Stimulated activated CD8-positive, alpha-beta memory T cell treated with anti-CD3 and anti-CD28 coated beads, Interleukin-7, amount 100 ng/mL, for 24 hours (primary cell): ENCODE measurements at places on chromosomes 6 and 20.

DNA sequence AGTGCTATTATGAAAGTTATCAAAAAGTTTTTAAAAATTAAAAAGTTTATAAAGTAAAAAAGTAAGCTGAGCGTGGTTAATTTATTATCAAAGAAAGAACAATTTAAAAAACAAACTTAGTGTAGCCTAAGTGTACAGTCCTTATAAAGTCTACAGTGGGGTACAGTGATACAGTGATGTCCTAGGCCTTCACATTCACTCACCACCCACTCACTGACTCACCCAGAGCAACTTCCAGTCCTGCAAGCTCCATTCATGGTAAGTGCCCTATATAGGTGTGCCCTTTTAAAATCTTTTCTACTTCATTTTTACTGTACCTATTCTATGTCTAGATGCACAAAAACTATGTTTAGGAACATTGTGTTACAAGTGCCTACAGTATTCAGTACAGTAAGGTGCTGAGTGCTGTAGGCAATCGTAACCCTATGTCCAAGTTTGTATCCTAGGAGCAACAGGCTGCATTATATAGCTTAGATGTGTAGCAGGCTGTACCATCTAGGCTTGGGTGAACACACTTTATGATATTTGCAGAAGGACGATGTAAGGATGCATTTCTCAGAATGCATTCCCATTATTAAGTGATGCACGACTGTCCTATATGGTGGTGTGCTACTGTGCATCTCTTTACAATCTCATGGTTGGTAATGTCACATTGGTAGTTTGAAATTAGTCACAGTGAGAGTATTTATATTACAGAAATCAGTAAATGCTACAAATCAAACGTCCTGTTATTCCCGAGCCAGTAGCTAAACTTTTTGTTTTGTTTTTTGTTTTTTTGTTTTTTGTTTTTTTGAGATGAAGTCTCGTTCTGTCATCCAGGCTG is 158.3 kb downstream of the GMPR start:
- no peak for DNase-seq

DNA sequence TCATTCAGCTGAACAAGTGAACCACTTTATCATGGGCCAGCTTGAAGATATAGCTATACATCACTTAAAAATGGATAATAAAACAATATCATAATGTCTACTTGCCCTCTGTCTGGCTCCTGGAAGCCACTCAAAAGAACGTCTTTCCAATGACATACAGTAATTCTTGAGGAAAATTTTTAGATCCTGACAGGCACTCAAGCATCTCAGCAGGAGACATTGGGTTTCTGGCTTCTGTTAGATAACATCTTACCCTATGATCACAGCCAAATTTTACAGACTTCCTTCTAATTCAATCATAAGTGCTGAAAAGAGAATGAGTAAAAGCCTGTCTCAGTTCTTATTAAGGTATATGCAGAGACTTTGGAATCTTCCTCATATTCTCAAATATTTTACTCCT is 330 bp downstream of the CGA start:
- DNase-seq, result no peak

DNA sequence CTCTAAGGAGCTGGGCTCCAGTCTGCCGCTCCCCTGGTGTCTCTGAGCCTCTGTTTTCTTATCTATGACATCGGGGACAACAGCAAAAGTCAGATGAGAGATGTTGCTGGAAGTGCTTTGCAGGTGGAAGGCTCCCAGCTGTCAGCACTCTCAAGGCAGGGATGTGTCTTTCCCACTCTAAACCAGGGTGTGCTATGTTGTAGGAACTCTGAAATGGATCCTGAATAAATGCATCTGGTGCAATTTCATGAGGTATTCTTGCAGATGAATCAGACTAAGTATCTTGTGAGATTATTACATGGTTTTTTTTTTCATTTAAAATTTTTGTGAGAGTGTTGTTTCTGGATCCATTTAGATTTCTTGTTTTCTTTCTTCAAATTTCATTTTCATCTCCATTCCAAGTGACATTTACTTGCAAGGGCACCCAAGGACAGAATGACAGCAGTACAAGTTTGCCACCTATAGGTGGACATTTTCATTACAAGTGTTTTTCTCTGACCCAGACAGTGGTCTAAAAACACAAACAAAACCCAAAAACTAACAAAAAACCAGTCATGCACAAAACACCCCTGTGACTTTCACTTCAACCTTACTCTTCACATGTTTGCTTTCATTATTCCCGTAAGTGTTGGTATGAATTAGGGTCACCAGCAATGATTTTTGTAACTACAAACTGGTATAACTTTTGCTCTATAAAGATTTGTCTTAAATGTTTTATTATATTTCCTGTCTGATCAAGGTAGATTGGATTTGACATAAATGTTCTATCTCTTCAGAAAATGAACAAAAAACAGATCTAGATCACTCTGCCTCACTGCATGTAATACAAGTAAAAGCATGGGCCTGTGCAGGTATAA is 14.7 kb upstream of the SIM1 start:
- DNase-seq, result no peak

GRCh38 chr6:165321555-165322145 is 12.2 kb upstream of the C6orf118 start:
- DNase-seq, result no peak

- DNase-seq, result no peak
Observed at GRCh38 chr6:16227605-16228004, 10.8 kb upstream of the GMPR start.

DNA sequence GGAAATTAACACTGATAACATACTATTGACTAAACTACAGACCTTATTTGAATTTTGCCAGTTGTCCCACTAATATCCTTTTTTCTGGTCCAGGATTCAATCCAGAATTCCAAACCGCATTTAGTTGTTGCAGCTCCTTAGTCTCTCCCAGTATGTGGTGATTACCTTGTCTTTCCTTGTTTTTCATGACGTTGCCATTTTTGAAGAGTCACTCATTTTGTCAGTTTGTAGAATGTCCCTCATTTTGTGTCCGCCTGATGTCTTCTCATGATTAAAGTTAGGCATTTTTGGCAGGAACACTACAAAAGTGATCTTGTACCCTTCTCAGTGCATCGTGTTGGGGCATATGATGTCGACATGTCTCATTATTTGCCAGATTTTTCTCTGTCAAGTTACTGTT is 33.1 kb downstream of the DTD1 start:
- no peak for DNase-seq

- no peak for DNase-seq
Observed at GRCh38 chr6:90040931-90041330, 146.7 kb downstream of the GJA10 start.

DNA sequence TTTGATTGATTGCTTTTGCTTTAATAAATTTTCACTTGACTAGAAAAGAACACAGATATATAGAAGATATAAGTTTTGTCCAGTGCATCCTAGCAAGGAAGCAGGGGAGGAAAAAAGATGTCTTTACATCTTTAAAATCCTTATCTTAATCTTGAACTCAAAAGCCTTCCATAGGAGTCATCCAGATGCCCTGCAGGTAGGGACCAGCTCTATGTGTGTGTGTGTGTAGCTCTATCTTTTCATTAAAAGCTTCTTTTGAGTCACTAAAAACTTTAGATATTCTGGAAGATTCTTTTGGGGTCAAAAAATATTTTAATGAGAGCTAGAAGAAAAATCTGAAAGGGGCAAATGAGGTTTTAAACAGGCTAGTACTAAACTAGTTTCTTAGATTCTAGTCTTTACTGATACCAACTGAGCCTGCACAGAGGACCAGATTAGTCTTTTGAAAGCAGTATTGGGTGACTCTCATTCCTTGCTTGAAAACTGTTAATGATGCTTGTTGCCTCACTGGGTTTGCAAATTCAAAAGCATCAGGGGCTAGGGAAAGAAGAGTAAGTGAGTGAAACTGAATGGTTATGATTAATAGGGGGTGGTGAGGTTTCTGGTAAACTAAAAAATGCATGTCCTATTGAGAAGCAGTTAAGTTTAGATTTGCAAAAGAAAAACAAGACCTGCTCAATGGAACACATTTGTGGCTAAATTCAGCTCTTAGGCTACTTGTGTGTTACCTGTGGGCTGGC is 40.6 kb upstream of the JAG1 start:
- DNase-seq, result no peak

GRCh38 chr6:35177596-35177995 is 36.2 kb upstream of the SCUBE3 start:
- DNase-seq, result no peak

GRCh38 chr20:25318471-25319240 is 70.8 kb downstream of the PYGB start:
- no peak for DNase-seq

DNA sequence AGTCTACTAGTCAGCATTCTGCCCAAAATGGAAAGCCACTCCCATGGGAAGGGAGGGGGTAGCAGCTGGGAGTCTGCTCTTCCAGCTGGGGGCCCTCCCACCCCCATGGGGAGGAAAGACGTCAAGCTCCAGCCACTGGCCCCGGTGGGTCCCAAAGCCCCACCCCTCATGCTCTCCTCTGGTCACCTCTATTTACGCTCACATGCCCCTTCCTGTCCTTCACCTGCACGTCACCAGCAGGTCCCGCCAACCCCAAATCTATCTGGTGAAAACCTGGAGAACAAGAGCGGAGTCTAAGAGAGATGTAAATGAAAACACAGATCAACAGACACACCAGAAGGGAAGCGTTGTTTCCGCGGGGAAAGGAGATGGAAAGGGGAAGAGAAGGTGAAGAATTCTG is 30.0 kb upstream of the ZBP1 start:
- no peak for DNase-seq

DNA sequence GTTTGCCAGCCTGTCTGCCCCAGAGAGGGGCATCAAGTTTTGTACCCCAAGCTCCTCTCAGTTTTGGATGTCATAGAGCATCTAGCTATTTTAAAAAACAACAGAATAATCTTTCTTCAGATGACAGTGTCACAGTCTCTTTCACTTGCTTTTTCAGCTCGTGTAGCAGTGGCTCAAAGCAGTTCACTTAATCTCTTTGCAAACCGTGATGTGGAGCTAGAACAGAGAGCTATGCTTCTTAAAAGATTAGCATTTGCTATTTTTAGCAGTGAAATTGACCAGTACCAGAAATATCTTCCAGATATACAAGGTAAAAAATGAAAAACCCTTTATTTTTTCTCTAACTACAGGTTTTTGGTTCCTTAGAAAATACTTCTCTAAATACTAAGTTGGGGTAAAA is 37.3 kb downstream of the PGM3 start:
- no peak for DNase-seq

DNA sequence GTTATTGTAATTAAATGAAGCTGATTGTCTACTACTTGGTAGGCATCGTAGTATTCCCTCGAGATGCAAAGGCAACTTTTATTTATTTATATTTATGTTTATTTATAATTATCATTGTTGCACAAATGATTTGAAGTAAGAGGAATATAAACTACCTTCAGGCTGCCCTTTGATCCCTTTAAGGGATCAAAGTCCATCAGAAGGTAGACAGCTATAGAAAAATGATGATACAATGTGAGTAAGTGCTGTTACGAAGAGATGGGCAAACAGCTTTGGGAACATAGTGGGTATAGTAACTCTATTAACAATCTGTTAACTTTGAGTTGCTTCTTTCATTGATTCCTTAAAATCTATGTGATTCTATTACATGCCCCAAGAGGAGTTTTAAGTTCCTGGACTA is 512.8 kb upstream of the CITED2 start:
- DNase-seq, result no peak

DNA sequence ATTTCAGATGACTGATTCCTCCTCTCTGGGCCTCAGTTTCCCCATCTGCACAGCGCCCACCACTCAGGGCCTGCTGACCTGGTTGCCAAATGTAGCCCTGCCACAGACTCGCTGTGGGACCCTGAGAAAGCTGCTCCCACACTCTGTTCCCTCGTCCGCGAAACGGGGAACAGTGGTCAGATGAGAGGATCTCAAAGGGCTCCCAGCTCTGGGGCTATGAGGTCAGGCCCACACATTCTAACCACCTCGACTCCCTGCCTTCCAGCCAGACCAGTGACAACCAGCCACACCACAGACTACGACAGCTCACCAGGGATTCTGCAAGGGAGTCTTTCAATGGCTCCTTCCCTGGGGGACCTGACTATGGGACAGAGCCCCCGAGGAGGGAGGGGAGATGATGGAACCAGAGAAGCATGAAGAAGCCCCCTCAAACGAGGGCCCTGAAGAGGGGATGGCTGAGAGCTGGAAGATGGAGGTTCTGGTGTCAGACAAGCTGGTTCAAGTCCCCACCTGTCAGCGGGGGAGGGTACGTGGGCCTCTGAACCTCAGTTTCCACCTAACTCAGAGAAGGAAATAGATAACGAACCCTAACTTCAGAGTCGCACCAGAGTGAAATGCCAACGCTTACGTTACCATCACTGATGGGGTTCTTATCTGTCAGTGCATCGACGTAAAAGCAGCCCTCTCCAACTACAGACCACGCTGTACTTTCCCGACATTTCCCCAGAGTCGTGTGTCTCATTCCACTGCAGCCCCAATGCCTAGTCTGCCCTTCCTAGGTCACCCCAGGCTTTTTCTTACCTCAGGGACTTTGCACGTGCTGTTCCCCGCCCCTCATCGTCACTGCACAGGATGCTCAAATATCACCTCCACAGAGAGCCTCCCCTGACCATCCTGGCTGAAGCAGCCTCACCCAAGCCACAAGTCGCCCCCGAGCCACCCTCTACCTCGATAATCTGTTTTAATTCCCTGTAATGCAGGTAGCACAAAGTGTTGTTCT is 60.5 kb downstream of the PREX1 start:
- no peak for DNase-seq

GRCh38 chr6:167100241-167100674 is 22.6 kb upstream of the CCR6 start:
- DNase-seq, result no peak

DNA sequence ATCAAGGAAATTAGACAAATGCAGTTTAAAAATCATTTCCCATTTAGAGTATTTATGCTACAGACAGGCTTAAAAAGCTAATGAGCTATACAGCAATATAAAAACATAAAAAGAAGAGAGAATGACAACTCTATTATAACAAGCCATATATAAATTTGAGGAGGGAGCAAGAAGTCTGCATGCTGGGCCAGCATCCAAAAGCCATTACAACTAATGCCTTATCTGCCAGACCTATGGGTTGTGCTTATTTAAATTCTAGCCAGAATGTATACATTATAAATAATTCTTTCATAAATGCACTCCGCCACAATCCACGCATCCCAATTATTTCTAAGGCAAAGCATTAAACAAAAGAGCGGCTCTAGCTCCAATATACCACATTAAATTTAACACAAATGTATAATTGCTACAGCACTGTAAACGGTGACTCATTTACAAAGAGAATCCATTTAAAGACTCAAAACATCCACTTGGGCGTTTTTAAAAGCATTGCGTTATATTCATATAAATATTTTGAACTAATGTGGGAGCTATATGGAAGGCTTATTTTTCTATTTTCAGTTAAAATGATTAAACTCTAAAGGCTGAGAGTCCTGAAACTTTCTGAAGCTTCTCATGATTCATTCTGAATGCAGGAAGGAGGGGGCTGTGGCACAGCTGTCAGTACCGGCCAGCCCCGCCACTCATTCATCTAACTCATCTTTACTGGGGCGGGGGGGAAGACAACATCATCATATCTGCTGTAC is 37.7 kb upstream of the RAB22A start:
- DNase-seq, result no peak

DNA sequence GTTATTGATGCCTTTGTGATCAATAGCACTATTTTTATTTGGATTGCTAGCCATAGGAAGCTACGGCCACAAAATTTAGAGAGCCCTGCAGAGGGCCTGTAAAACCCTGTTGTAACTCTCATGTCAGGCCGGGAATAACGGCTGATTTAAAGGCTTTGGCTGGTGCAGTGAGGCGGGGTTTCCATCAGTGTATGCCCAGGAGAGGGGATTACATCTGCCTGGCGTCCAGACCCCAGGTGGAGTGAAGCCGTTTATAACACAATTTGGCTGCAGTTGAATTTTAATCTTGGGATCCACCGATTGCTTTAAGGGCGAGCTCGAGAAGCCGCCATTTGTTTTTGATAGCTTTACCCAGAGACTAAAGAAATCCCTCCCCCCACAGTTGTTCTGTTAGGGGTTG is 29.1 kb upstream of the APCDD1L start:
- no peak for DNase-seq
